ENCODE measurements at places on chromosomes 11 and 22.

DNA sequence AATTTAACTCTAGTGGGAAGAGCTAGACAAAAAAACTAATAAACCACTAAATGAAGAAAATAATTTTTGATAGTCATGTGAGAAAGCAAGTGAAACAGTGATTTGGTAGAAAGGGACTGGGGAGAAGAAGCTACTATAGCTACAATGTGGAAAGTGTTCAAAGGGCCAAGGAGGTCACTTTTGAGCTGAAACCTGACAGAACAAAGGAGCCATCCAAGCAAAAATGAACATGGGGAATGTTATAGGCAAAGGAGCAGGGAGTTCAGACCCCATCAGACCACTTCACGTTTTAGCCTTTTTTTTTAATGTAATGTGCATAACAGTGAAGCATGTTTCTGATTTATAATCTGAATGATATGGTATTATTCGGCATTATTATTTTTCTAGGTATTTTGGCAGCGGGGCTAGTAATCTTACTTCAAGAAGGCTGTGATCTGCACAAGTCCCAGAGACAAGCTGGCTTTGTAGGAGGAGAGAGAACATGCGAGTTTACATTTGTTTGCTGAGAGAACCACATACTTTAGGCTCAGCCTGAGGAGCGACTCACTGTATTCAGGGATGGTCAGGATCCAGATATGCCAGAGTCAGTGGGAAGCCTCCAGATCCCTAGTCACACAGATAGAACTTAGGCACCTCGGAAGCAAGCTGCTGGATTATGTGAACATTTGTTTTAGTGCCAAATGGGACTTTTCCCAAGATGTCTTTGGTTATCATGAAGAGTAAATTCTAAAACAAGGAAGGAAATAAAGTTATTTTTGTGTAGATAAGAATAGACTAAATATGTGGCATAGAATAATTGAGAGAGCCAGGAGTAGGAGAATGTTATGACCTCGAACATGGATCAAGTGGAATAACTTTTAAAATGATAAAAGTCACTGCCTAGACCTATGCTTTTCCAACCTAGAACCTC lies 118.6 kb downstream of the TRIM44 start:
- H3K4me3 ChIP-seq, result no peak overlapping the region
- no peaks in the 10 kb centered on the region for H3K36me3 ChIP-seq
- no peak overlapping the region for H3K27ac ChIP-seq
- H3K27me3 ChIP-seq, result no peaks in the 10 kb centered on the region
- peak; percentile 48 for DNase-seq
- H3K4me1 ChIP-seq, result no peaks in the 10 kb centered on the region

GRCh38 chr11:18715476-18715875 lies 10.5 kb downstream of the IGSF22 start:
- H3K36me3 ChIP-seq, result no peaks in the 10 kb centered on the region
- no peak overlapping the region for H3K27ac ChIP-seq
- H3K4me1 ChIP-seq, result no peaks in the 10 kb centered on the region
- peaks cover 65% of the 10 kb centered on the region for H3K27me3 ChIP-seq
- DNase-seq, result no peak

DNA sequence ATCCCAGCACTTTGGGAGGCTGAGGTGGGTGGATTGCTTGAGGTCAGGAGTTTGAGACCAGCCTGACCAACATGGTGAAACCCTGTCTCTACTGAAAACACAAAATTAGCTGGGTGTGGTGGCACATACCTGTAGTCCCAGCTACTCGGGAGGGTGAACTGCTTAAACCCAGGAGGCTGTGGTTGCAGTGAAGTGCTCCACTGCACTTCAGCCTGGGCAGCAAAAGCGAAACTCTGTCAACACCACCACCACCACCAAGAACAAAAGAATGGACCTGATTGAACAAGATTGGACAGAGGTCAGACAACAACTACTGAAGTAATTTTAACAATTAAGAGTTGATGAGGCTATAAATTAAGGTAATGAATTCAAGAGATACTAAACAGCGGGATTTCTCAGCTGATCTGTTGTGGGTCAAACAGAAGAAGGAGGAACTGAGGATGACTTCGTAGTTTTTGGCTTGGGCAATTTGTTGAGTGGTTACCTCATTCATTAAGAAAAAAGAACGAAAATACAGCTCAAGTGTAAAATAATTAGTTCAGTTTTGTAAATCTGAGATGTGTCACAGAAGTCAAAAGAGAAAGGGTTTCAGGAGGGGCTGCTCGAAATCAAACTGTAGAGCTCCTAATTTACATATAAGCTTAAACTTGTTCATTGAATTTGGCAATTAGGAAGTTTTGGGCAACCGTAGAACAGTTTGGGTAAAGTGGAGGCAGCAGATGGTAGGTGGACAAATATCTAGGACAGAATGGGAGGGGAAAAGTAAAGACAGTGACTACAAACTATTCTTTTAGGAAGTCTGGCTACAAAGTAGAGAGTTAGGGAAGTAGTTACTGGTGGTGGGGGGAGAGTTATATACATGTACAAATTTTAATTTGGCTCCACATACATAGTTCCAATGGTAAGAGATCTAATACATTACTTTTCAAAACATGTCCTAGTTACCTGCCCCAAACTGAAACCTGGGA lies 4.5 kb downstream of the IL18 start:
- H3K4me3 ChIP-seq, result no peak overlapping the region
- no peaks in the 10 kb centered on the region for H3K27me3 ChIP-seq
- no peak for DNase-seq
- no peaks in the 10 kb centered on the region for H3K4me1 ChIP-seq

DNA sequence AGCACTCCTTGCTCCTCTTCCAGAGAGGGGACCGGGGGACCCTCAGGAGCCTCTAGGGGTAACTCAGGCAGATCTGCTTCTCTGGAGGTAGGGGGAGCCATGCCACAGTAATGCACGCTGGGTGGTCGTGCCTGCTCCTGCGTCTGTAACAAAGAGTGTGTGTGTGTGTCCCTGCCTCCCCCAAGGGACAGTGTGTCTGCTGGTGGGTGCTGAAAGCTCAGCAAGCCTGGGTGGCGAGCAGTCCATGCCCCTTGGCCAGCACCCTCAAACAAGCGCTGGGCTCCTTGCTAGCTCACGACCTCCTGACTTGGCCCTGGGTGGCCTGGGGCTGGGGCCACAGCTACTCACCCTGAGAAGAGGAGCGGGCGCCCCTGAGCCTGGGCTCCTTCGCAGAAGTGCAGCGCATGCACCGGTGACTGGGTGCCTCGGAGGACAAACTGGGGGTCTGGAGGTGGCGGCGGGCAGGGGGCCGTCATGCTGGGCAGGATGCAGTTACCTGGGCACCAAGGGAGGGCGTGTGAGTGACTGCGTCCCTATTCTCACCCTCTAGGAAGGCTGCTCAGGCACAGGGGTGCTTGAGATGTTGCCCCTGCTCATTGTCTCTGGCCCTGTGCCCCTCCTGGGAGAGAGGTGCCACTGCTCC lies 33.7 kb downstream of the GNB1L start:
- no peak overlapping the region for H3K27ac ChIP-seq
- H3K4me1 ChIP-seq, result no peaks in the 10 kb centered on the region
- H3K27me3 ChIP-seq, result no peaks in the 10 kb centered on the region
- H3K4me3 ChIP-seq, result no peak overlapping the region
- no peaks in the 10 kb centered on the region for H3K36me3 ChIP-seq
- peak; percentile 54 for DNase-seq

- H3K27me3 ChIP-seq, result no peaks in the 10 kb centered on the region
- no peaks in the 10 kb centered on the region for H3K4me1 ChIP-seq
- H3K27ac ChIP-seq, result no peak overlapping the region
- no peaks in the 10 kb centered on the region for H3K36me3 ChIP-seq
- no peak for DNase-seq
- no peak overlapping the region for H3K4me3 ChIP-seq
Measured at GRCh38 chr22:32786027-32786418, 15.5 kb upstream of the TIMP3 start.

Data from endodermal cell (in vitro differentiated cells).